ENCODE measurements at places on chromosomes 7 and 10.

- no peaks in the 10 kb centered on the region for H3K4me1 ChIP-seq
- no peak for DNase-seq
- no peak overlapping the region for H3K4me3 ChIP-seq
- no peaks in the 10 kb centered on the region for H3K36me3 ChIP-seq
Observed at GRCh38 chr7:147756300-147756699, 834.3 kb upstream of the C7orf33 start.

DNA sequence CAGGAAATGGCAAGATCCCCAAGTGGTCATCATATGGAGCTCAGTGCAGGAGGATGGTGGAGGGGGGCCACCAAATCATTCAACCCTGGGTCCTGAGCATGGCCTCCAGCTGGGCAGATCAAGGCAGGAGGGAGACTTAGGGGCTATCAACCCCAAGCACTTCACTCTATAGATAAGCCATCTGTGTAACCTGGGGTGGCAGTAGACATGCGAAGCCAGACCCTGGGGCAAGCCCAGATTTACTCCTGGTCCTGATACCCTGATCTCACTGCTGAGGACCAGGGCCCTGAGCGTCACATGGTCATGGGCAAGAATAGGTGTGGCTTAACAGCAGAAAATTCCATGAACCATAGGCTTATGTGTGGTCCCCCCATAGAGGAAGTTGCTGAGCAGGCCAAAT lies 173.0 kb upstream of the ADCY1 start:
- no peaks in the 10 kb centered on the region for H3K36me3 ChIP-seq
- H3K4me1 ChIP-seq, result no peaks in the 10 kb centered on the region
- DNase-seq, result no peak
- no peak overlapping the region for H3K4me3 ChIP-seq
- H3K27me3 ChIP-seq, result peaks cover 10% of the 10 kb centered on the region
- H3K27ac ChIP-seq, result no peak overlapping the region

DNA sequence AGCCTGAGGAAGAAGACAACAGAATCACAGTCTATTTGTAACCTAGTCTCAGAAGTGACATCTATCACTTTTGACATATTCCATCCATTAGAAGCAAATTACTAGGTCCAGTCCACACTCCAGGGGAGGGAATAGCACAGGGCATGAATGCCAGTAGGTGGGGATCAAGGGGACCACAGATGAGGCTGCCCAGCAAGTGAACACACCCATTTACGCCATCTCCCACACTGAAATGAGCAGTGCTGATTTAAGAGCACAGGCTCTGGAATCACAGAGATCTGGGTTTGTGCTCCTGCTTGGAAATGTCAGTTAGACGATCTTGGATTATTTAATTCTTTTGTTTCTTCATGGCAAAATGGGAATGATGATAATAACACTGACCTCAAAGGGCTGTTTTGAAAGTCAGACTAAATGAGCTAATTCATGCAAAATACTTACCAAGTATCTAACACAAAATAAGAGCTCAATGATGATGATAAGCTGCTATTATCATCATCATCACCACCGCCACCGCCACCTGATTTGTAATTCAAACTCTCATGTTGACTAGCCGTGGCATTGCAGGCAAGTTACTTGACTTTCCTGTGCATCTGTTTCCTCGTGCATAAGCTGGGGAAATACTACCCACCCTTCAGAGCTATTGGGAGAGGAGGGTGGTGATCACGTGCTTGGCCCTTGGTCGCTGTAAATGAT lies 138.9 kb upstream of the KLF14 start:
- DNase-seq, result no peak
- H3K4me3 ChIP-seq, result no peak overlapping the region
- H3K27ac ChIP-seq, result peak overlapping the region; percentile 71
- peaks cover 22% of the 10 kb centered on the region for H3K4me1 ChIP-seq

GRCh38 chr10:124408357-124408756 lies 10.4 kb downstream of the OAT start:
- no peak overlapping the region for H3K4me3 ChIP-seq
- H3K4me1 ChIP-seq, result peaks cover 5% of the 10 kb centered on the region
- no peak for DNase-seq
- peaks cover 30% of the 10 kb centered on the region for H3K36me3 ChIP-seq

DNA sequence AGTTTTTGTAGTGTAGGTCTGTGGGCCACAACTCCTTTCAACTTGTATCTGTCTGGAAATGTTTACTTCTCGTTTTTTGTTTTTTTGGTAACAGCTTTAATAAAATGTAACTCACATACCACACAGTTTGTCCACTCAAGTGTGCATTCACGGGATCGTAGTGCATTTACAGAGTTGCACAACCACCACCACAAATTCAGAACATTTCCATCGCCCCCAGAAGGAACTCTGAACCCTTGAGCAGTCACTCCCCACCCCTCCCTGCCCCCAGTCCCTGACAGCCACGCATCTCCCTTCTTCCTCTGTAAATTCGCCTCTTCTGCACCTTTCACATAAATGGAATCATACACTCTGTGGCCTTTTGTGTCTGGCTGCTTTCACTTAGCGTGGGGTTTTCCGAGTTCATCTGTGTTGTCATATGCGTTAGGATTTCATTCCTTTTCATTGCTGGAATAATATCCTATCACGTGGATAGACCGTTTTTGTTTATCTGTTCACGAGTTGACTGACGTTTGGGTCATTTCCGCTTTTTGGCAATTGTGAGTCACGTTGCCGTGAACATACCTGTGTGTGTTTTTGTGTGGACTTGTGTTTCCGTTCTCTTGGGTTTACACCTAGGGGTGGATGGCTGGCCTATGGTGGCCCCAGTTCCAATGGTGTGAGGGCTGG lies 10.3 kb downstream of the JAKMIP3 start:
- H3K4me1 ChIP-seq, result no peaks in the 10 kb centered on the region
- no peaks in the 10 kb centered on the region for H3K36me3 ChIP-seq
- no peak overlapping the region for H3K4me3 ChIP-seq
- no peak overlapping the region for H3K27ac ChIP-seq
- peaks cover 45% of the 10 kb centered on the region for H3K27me3 ChIP-seq

- H3K36me3 ChIP-seq, result peaks cover 2% of the 10 kb centered on the region
- peaks cover 2% of the 10 kb centered on the region for H3K4me1 ChIP-seq
- no peak overlapping the region for H3K4me3 ChIP-seq
- no peak for DNase-seq
- H3K27ac ChIP-seq, result no peak overlapping the region
- no peaks in the 10 kb centered on the region for H3K27me3 ChIP-seq
Observed at GRCh38 chr10:80617807-80618206, 80.1 kb downstream of the SH2D4B start.

DNA sequence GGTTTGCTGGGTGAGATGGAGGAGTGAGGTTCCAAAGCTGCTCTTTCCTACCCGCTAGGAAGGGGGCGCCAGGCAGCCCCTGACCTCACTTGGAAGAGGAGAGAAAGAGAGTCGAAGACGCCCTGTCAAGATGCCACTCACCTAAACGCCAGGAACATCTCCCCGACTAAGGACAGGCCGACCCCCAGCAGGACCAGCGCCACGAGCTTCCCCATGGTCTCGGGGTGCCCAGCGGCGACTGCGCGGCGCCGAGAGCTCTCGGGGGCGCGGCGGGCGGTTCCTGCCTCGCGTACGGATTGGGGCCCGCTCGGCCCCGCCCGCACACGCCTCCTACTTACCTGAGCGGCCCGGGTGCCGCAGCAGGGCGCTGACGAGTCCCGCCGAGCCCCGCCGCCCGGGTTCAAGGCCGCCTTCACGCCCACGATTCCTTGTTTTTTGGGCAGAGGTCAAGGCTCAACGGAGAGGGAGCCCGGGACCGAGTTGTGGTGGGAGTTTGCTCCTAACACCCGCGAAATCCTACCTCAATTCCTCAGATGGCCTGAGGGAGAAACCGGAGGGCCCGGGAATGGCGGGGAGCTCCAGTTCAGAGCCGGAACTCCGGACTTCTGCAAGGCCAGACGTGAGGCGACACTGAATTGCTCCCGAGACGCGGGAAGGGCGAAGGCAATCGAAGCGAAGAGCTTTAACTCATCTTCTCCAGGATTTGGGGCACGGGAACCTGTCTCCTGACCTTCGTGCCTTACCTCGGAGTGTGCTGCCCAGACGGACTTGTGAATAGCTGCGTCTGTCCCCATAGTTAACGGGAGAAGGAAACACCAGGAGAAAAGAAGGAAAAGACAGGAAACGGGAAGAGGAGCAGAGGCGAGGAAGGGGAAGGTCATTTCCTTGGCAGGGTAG lies at the start of gene PON3:
Gene PON3 (minus strand): TSS at position 240 of the 897 bp plus-strand sequence. CDS start 25 bp downstream, at position 215.
- peaks cover 4% of the 10 kb centered on the region for H3K4me1 ChIP-seq
- DNase-seq, result peak; percentile 1
- no peak within 1 kb of the TSS for H3K27ac ChIP-seq
- H3K27me3 ChIP-seq, result peaks cover 54% of the 10 kb centered on the region

- no peaks in the 10 kb centered on the region for H3K4me1 ChIP-seq
- no peak for DNase-seq
- H3K36me3 ChIP-seq, result no peaks in the 10 kb centered on the region
Observed at GRCh38 chr10:103044942-103045489, 126.9 kb downstream of the CNNM2 start.

- no peak overlapping the region for H3K27ac ChIP-seq
- DNase-seq, result no peak
- H3K4me1 ChIP-seq, result no peaks in the 10 kb centered on the region
- H3K36me3 ChIP-seq, result no peaks in the 10 kb centered on the region
- no peaks in the 10 kb centered on the region for H3K27me3 ChIP-seq
- no peak overlapping the region for H3K4me3 ChIP-seq
Observed at GRCh38 chr7:109343678-109344077, 774.0 kb downstream of the DNAJB9 start.

DNA sequence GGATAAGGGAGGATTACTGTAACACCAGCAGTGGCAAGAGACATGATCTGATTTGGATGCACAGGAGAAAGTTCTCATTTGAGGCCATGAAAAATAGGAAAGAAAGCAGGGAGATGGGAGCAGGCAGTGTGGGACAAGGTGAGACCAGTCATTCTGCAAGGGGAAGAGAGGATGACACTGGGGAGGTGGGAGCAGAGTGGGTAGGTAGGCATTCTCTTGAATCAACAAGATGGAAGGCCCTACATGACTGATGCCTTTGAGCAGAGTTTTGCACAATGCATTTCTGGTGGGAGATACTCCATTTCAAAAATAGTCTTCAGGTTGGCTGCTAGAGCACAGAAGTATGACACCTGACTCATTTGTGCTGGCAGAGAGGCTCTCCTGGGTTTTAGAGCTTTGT lies 10.5 kb downstream of the RPS24 start:
- no peak for DNase-seq
- no peaks in the 10 kb centered on the region for H3K27me3 ChIP-seq
- peaks cover 33% of the 10 kb centered on the region for H3K36me3 ChIP-seq
- H3K4me1 ChIP-seq, result peaks cover 25% of the 10 kb centered on the region
